Naive B cell (primary cell): ENCODE measurements at places on chromosomes 2 and 18. TPM values are rescaled to one million over a fixed set of nuclear protein-coding genes. Genes with fewer than 3 reads are reported as not detected.

DNA sequence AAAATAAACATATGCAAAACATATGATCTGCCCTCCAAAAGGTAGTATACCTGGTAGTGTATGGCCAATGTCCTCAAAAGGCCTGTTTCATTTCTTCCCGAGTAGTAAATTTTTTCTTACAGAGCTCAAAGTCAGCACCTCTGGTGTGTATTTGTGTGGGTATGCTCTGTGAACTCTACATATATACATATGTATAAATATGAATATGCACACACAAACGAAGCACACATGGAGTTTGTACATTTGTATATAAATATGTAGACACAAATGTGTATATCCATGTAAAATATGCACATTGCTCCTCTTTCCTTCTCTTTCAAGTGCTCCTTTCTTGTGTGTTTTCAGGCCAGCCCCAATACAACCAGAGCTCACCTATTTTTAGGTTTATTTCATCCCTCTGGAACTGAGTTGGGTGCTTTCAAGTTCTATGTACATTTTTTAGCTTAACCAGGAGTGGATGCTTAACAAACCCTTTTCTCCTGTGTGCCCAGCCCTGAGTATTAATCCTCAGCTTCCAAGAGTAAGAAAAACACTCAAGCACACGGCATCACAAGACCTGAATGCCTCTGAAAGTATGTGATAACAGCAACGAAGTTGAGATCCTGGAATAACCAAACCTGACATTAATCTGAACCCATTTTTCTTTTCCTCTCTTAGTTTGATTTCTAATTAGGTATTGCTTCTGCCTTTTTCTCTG is 12.2 kb upstream of the GALNT5 start:
- no peak for DNase-seq

DNA sequence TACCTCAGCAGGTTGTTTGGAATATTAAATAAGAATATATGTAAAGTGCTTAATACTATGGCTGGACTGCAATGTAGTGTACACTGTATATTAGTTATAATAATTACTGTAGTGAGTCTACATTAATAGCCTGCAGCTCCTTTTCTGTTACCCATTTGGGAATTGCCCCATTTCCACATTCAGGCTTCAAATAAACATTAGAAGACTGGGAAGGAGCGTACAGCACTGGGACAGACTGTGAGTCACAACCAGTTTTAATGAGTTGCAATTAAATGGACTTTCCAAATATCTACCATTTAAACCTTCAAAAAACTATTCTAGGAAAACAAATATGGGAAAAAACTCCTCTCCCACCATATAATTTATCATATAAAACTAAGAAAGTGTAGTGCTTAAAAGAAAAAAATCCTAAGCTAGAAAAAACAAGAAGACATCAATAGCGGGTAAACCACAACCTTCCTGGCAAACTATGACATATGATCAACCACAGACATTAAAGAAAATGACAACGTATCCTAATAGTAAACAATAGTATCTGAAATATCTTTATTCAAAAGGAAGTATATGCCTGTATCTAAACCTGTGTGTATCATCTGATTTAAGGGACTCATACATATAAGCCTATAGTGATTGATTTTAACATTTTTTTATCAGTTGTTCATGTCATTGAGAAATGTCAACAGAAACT is 86.1 kb downstream of the TRIP12 start:
- DNase-seq: no peak

DNA sequence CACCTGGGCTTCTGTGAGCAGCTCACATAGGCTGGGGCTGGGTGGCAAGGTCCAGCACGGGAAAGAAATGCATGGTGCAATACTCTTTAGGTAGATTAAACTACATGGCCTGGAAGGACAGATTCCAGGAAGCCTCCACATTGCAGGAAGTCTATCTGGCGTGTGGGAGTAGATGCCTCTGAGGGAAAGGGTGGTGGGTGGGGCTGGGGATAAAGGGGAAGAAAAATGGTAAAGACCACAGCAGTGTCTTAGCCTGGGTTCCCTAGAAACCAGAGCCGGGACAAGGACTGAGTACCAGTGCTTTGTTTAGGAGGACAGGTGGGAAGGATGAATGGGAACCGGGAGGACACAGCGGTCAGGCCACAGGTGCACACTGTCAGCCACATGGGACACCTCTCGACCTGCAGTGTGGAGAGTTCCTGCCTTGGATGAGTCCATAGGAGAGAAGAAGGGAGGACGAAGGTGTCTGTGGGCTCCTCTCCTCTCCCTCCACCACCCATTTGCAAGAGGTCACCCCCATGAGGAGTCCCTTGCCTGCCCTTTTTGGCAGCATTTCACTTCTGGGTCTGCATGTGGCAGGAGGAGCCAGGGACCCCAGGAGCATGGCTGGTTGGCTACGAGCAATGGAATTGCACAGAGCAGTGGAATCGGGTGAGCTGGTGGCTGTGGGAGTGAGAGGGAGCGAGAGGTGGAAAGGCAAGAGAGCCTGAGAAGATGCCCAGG is 91.5 kb upstream of the HS6ST1 start:
- no peak for DNase-seq

- no peak for DNase-seq
Measured at GRCh38 chr2:106080959-106081358, 113.1 kb downstream of the UXS1 start.

DNA sequence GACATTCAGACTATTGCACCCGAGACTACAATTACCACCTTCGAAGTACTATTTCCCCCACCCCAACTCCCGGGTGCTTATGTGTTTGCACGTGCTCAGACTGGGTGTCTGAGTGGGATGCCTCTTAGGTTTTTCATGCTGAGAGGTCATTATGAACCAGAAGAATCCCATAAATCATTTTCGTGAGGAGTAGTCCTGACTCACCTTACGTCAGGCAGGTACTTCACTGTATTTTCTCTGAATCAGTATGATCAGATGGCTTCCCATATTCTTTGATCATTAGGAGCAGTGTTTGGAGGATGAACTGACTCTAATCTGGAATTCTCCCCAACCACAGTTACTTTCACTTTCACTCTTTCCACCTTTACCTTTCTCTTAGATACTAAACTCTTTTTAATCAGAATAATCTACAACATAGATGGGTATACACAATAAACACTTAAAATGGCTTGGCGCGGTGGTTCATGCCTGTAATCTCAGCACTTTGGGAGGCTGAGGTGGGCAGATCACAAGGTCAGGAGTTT is 38.4 kb upstream of the STAT4 start:
- no peak for DNase-seq

GRCh38 chr2:47737-48136 is 1.4 kb upstream of the FAM110C start:
- no peak for DNase-seq

- no peak for DNase-seq
Measured at GRCh38 chr2:21571686-21572085, 447.9 kb downstream of the TDRD15 start.

DNA sequence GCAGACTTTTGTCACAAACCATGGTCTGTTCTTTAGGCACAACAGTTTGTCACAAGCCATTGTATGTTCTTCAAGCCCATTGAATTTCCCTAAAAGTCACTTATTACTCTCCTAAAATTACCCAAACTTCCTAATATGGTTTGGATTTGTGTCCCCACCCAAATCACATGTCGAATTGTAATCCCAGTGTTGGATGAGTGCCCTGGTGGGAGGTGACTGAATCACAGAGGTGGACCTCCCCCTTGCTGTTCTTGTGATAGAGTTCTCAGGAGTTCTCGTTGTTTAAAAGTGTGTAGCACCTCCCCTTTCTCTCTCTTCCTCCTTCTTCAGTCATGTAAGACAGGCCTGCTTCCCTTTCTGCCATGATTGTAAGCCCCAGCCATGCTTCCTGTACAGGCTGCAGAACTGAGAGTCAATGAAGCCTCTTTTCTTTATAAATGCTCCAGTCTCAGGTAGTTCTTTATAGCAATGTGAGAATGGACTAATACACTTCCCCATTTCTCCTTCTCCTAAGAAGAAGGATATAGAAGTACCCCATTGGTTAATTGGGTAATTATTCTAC is 11.2 kb upstream of the GYPC start:
- peak; percentile 72 for DNase-seq

WNT10A gene
- 11.8 TPM for polyA plus RNA-seq

GRCh38 chr2:98748292-98749065 is 17.5 kb upstream of the MGAT4A start:
- DNase-seq: no peak

CD302 gene
- 0.37 TPM for polyA plus RNA-seq

PKDCC gene
- not detected for polyA plus RNA-seq

DNA sequence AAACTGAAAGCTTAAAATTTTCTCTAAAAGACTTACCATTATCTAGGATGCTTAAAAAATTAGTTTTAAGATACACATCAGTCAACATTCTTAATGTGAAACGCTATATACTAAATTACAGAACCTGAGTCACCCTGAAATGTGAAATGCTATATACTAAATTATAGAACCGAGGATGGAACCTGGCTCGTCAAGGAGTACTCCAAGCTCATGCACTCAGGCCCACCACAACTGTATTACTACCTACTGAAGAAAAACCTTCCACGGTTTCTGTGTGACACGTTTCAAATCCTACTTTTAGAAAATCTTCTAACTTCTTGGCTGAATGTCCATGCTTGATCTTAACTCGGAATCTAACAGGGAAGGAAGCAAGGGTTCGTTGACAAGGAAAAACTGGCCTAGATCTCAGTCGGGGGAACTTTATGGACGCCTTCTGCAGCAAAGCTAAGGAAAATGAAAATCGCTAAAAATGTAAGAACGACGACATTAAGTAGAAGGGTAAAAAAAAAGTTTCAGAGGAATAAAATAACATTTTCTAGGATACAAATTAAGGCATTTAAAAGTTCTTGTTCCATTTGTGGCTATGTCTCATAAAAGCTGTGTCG is 1.4 kb downstream of the PRKD3 start:
- no peak for DNase-seq

DNA sequence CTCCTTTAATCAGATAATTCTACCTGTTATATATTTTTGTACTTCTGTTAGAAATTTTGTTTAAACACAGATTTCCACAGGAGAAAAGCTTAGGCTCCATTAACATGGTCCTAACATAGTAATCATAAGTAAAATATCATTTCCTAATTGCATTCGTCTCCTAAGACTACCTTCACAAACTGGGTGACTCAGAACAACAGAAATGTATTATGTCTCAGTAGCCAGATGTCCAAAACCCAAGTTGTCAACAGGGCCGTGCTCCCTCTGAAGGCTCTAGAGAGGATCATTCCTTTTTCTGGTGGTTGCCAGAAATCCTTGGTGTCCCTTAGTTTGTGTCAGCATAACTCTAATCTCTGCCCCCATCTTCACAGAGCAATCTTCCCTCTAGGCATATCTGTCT is 5.4 kb downstream of the FBXO15 start:
- DNase-seq: no peak

- no peak for DNase-seq
Measured at GRCh38 chr2:10300997-10301940, 1.4 kb upstream of the HPCAL1 start.

DNA sequence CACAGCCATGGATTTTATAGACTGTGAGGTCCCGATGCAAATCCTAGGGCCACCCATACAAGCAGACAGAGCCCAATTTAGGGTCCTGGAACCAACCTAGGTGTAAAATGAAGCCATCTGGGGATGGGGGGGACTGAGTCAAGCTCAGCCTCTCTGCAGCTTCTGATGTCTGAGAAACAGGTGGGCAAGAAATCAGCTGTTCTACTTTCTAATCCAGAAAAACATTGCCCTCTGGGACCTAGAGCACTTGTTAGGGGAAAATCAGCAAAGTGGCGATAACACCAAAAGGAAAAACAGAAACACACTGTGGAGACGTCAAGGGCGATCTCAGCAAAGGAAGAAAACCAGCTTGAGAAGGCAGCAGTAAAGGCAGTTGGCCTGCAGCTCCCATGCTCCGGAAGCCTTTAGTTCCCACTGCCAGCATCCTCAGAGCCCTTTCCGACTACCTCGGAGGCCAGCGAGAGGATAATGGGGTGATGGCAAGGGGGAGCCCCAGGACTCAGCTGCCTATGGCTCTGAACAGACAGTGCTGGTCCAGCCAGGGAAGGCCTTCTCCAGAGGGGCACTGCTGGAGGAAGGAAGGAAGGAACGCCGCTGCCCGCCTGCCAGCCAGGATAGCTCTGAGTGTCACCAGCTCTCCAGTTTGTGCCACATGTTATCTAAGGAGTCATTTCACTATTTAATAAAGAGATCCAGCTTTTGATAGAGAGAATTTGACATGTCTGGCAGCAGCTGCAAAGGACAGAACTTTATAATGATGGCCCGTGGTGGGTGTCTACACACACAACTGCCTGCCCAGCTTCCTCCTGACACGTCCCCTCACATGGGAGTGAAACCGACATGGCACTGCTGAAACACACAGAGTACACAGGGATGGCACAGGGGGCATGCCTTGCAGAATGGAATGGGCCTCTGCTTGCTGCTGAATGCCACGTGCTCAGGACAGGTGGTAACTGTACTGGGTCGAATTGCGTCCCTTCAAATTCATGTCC is 37.7 kb downstream of the HS1BP3 start:
- no peak for DNase-seq

DNA sequence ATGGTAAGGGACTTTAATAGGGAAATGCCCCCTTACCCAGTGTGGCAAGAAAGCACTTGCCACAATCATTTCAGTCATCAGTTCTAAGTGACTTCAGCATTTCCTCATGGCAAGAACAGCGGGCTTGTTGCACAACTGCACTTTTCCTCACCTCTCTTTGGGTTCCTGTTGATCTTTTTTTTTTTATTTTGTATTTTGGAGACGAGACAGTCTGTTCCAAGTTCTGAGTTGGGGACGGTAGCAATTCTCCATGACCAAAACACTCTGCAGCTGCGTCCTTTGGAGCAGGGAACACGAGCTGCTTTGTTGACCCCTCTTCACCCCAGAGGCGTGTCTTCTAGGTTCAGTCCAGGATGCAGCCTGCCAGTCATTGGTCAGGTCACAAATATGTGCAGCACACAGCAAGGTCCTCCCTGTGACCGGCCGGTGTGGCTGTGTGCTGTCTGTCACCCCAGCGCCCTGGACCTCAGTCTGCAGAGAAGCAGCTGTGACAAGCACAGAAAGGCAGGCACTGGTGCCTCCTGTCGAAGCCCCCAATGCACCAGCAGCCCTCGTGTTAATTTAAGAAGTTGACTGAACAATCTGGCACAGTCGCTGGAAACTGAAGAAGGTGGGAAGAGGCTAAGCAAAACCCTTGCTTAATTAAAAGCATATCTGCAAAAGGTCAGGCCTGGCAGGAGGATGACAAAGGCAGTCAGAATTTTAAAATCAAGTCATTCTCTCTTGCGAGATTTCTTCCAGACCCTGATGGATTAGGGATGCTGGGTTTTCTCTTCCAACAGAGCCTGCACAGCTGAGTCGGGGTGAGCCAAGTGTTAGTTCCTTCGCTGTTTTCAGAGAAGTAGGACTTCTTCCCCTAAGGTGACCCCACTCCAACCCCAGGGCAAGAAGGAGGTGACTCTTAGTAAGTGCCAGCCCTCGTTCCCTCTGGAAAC is 96.7 kb upstream of the COPS8 start:
- DNase-seq: no peak

GRCh38 chr2:72274380-72274797 is 126.7 kb upstream of the CYP26B1 start:
- no peak for DNase-seq

- DNase-seq: no peak
Measured at GRCh38 chr2:20456116-20456571, 9.3 kb downstream of the RHOB start.

- DNase-seq: no peak
Measured at GRCh38 chr2:187526792-187527191, 27.4 kb downstream of the TFPI start.

CD8A gene
- polyA plus RNA-seq: 1.9 TPM

- no peak for DNase-seq
Measured at GRCh38 chr2:36708041-36708741, 11.7 kb downstream of the VIT start.

GRCh38 chr2:159160412-159160811 is 126.1 kb downstream of the WDSUB1 start:
- DNase-seq: no peak

STPG4 gene
- polyA plus RNA-seq: 0.41 TPM
